NCI-H526 (cell line): ENCODE measurements at places on chromosomes 4 and X.

DNA sequence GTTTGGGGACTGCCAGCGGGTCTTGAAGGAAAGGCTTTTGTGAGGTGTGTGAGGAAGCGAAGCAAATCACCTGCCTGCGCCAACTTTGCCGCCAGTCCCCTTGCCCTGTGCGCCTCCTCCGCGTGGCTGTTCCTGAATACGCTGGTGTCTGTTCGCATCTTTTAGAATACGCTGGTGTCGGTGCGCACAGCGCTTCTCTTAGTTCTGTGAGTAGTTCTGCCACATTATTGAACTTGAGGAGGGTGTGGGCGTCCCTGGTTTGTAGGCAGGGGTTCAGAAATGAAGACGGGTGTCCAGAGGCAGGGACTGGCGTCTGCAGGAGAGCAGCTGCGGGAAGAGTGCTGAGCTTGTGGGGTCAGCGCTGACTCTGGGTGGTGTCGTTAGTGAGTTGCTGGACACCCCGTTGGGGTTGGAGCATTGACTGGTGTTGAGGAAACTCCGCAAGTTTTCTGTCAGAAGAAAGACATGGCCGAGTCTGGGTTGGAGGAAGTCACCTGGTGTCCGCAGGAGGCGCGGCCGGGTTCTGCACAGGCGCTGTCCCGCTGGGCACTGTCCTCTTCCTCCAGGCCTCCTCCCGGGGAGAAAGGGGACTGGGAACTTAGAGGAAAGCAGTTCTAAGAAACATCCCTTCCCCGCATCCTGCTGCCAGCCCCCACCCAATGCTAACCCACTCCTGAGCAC is 930 bp downstream of the ZNF718 start:
- no peak for DNase-seq

DNA sequence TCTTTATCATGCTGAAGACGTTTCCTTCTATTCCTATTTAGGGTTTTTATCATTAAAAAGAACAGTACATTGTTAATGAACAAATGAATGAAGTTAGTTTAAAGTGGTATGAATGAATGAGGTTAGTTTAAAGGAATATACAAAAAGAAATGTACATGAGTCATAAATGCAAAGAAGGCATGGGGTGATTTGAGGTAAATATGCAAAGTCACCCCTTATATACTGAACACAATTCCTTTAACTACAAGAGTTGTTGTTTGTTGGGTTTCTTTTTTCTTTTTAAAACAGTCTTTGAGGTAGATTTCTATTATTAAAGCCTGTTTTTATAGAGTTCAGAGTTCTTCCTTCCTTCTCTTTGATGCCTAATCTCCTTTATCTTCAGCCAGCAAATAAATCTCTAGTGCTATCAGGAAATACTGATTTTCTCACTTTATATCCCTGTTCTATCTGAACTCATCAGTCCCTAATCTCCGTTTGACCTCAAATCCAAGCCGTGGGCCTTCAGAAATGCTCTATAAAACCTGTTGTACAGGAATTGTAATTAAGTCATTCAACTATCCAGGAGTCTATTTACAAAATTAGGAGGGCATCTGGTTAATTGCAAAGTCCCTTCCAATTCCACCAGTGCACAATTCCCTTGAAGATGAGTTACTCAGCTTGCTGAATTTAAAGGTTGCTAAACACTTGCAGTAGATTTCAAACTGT is 31.6 kb upstream of the ABCG2 start:
- no peak for DNase-seq

- no peak for DNase-seq
Observed at GRCh38 chrX:103483720-103484119, 35.6 kb downstream of the RAB40A start.

DNA sequence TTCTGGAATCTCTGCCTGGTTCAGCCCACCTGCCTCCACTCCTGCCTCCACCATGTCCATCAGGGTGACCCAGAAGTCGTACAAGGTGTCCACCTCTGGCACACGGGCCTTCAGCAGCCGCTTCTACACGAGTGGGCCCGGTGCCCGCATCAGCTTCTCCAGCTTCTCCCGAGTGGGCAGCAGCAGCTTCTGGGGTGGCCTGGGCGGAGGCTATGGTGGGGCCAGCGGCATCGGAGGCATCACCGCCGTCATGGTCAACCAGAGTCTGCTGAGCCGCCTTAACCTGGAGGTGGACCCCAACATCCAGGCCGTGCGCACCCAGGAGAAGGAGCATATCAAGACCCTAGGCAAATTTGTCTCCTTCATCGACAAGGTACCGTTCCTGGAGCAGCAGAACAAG is 28.4 kb upstream of the GABRA3 start:
- no peak for DNase-seq

DNA sequence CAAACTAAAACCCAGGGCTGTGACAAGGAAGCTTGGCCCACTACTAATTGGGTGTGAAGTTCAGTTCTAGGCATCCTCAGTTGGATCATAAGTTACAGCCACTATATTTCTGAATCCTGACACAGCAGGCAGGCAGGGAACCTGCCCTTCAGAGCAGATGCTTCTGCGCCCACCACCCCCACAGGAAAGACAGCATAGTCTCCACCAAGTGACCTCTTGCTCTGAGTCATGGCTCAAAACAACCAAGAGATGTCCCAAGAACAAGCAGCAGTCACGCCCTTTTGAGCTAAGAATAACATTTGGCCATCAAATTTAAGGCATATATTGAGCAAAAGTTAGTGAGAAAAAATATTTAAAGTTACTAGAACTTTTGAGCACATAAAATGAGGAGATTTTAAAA is 170.7 kb upstream of the SMARCAD1 start:
- DNase-seq: no peak

DNA sequence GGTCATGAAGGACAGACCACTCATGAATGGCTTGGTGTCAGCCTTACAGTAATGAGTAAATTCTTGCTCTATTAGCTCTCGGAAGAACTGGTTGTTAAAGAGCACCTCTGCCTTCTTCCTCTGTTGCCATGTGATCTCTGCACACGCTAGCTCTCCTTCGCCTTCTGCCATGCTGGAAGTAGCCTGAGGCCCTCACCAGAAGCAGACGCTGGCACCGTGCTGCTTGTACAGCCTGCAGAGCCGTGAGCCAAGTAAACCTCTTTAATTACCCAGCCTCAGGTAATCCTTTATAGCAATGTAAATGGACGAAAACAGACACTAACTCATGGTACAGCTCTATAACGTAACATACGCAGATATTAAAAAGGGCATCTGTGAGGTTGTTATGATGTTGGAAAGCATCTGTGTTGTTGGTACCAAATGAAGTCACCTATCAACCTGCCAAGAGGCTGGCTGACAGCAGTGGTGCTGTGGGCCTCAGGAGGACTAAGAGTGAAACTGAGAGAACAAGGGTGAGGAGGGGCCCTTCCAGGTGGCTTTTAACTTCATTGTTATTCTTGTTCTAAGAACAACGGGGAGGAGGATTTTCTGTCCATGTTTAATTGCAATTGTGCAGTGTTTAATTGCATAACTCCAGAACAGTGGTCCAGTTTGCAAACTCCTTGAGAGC is 69.2 kb downstream of the CRMP1 start:
- DNase-seq: no peak
